ENCODE measurements at places on chromosomes 6 and 20. TPM values are rescaled to one million over a fixed set of nuclear protein-coding genes. Genes with fewer than 3 reads are reported as not detected.

The COL19A1 gene
- 0.59 TPM for total RNA-seq

GRCh38 chr6:33985947-33986346 lies 159.9 kb downstream of the GRM4 start:
- DNase-seq: no peak

GRCh38 chr20:19344341-19344740 lies 131.9 kb downstream of the SLC24A3 start:
- DNase-seq: no peak

- peak; percentile 75 for DNase-seq
These were observed 92.6 kb upstream of the SGK1 start for GRCh38 chr6:134410541-134410940.

DNA sequence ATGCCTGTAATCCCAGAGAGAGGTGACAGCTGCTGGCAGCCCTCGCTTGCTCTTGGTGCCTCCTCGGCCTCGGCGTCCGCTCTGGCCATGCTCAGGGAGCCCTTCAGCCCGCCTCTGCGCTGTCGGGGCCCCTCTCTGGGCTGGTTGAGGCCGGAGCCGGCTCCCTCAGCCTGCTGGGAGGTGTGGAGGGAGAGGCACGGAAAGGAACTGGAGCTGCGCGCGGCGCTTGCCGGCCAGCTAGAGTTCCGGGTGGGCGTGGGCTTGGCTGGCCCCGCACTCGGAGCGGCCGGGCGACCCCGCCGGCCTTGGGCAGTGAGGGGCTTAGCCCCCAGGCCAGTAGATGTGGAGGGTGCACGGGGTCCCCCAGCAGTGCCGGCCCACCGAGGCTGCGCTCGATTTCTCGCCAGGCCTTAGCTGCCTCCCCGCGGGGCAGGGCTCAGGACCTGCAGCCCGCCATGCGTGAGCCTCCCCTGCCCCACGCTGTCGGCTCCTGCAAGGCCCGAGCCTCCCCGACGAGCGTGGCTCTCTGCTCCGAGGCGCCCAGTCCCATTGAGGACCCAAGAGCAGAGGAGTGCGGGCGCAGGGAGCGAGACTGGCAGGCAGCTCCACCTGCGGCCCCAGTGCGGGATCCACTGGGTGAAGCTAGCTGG lies 34.6 kb downstream of the C6orf52 start:
- DNase-seq: no peak

- DNase-seq: no peak
These were observed 80.1 kb downstream of the UTRN start for GRCh38 chr6:144365271-144365670.

- no peak for DNase-seq
These were observed 301.9 kb downstream of the UTRN start for GRCh38 chr6:144586986-144587385.

GRCh38 chr20:62856931-62857619 lies 4.5 kb downstream of the TCFL5 start:
- DNase-seq: no peak

DNA sequence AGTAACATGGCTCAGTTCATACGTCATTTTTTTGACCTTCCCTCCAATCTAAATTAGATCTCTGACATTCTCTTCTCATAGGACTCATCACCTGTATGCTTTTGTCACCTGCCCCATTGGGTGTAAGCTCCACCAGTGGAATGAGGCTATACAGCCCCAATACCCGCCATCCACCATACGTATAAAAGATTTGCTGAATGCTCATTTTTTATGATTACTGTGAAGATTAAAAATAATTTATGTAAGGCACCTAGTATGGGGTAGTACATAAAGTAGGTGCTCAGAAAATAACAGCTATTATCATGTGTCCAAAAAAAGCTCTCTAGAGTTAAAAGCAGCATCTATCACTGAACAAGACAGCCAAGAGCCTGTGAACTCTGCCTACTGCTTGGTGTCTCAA lies 24.1 kb downstream of the NCOA5 start:
- no peak for DNase-seq

Data from RPMI7951 (cell line).